ENCODE measurements at places on chromosomes 12 and 14. TPM values are rescaled to one million over a fixed set of nuclear protein-coding genes. Genes with fewer than 3 reads are reported as not detected.
A peak's percentile ranks its signal among the peaks of the same experiment; 100 is the strongest.

DNA sequence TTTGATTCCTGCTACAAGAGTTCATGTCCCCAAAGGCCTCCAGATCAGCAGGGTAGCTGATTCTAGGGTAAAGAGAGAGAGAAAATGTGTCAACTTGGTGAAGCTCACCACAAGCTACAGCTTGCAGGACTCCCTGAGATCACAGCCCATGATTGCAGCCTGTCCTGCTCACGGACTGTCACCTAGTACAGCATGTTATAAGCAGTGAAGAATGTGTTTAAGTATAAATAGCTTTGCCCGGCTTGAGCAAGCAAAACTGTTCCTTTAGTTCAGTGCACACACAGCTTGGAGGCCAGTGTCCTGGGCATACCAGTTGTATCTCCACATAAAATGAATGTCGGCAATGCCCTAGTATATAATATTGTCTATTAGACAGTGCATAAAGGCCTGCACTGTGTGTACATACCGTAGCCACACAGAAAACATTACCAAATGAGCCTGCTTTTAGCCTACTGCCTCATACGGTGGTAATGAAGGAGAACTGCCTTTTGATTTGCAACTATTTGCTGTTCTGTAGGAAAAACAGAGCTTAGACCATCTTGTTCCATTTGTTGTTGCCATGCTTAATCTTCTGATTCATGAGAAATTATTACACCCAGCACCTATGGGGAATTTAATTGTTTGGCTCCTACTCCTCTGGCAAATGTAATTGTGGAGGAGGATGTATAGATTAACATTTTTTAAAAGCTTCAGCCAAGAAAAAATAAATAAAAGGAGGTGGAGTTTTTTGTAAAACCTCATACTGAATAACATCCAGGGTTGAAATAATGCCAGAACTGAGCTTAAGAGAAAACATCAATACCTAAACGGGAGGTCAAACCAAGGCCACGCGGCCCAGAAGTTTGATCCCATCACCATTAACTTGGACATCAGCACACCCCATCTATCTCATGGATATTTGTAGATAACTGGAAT, 108.1 kb upstream of the G2E3 start:
- DNase-seq = no peak

DNA sequence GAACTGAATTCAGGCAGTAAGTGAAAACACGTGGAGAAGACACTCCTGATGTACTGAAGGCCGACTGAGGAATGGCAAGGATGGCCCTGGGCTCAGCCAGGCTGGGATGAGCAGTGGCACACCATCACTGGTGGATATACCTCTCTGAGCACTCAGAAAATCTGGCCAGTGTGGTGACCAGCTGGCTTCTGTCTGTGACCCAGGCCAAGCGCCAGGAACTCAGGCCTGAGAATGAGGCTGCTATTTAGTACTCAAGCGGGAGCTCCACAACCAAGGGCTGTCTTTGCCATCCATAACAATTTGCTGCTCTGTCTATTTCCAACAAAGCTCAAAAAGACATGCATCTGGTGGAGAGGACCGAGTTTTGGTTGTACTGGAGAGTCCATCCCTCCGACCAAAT, 586.3 kb downstream of the BCL11B start:
- no peak for DNase-seq

DNA sequence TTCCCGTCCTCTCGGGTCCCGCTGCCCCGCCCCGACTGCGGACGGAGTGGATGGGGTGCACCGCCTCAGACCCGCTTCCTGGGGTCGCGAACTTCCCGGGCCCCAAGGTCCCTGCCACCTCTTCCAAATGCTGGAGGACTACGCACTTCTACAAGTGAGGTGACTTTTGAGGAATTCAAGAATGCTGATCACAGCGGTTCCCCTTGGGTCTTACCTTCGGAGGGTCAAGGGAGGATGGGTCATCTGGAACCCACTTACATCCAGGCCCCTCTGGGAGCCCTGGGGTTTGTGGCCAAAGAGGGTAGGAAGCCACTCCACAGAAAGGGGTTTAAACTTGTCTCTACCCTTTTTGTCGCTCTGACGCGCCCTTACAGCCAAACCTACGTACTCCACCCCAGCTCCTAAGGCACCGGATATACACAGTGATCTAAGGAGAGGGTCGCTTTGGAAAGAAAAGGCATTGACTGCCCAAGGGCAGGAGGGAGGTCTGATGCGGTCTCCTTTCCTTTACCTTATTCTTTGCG, 532 bp upstream of the PRKD1 start:
- peak; percentile 73 for DNase-seq

GRCh38 chr12:68497107-68497506, 113.6 kb upstream of the RAP1B start:
- no peak for DNase-seq

DNA sequence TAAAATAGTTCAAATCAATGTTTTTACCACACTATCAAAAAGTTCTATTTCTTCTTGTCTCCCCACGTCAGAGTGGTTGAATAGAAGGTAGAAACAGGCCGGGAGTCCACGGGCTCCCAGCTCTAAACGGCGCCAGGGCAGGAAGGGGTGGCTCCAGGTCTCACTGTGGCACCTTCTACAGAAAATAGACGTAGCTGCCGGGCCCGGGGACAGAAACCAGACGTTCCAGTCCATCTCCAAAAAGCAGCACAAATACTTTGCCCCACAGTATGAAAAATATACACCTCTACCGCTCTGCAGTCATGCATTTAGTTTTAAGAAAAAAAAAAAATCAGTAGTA, 30.9 kb downstream of the CCNK start:
- peak; percentile 65 for DNase-seq

DNA sequence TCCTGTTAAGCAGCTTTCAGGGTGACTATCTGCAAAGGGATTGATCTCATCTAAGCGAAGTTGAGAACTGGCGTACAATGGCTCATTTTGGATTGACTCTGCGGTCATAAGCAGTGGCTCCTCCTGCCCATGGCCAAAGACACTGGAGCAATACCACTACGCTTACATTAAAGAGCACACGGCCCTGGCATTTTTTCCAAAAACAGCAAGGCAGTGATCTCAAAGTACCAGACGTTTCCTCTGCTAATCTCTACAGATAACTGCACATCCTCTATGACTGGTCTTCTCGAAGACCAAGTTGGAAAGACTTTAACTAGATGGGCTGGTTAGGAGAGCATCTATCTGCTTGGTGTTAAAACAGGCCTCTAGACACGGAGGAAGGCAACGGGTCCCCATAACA, 2.7 kb downstream of the PITPNM2 start:
- no peak for DNase-seq

DNA sequence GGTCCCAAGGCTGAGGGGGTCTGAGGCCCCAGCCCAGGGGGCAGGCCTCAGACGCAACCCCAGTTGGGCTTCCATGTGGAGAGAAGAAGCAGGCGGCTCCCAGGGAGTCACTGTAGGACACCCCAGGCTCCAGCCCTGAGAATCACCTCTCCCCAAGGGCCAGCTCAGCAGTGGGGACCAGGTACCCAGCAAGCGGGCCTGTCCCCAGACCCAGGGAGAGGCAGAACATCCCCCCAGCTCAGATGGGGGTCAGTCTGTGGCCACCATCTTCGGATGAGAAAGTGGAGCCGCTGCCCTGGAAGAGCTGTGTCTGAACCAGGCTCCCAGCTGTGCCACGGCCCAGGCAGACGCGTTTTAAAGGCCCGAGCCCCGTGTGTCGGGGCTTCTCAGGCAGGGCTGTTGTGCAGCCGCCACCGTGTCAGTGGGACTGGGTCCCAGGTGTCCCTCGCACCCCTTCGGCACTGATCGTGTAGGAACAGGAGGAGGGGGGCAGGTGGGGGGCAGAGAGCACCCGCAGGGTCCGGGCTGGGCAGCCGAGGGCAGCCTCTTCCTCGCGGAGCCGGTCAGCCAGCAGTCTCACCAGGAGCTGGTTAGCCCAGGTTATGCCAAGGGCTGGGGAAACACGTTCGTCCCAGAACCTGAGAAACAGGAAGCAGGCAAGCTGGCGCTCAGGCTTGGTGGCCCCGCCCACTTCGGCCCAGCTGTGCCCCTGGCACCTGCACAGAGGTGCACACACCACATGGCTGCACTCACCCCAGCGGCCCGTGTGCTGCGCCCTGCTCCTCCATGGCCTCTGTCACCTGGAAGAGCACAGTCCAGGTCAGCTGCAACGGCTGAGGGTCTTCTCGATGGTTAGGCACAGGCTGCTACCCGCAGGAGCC, 16.6 kb downstream of the XRCC3 start:
- peak; percentile 80 for DNase-seq

GRCh38 chr12:27333403-27334009, 870 bp downstream of the BMAL2 start:
- peak; percentile 46 for DNase-seq

- peak; percentile 81 for DNase-seq
These were observed at the start of gene PLBD1 for GRCh38 chr12:14567351-14568162. Gene PLBD1, minus strand, starts transcription at chr12:14567883. Its CDS starts 187 bp downstream, at chr12:14567696.

DNA sequence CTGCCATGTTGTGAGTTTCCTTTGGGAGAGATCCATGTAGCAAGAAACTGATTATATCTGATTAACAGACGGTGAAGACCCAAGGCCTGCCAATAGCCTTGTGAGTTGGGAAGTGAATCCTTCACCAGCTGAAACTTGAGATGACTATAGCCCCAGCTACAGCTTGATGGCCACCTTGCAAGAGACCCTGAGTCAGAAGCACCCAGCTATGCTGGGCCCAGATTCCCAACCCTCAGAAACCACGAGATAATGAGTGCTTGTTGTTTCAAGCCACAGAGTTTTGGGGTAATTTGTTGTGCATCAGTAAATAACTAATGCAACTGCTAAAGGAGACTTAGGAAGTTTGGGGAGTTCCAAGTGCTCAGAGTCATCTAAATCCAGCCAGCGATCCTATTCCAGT, 80.3 kb downstream of the AVPR1A start:
- no peak for DNase-seq

- no peak for DNase-seq
These were observed 22.4 kb downstream of the MAPK1IP1L start for GRCh38 chr14:55073856-55074255.

DNA sequence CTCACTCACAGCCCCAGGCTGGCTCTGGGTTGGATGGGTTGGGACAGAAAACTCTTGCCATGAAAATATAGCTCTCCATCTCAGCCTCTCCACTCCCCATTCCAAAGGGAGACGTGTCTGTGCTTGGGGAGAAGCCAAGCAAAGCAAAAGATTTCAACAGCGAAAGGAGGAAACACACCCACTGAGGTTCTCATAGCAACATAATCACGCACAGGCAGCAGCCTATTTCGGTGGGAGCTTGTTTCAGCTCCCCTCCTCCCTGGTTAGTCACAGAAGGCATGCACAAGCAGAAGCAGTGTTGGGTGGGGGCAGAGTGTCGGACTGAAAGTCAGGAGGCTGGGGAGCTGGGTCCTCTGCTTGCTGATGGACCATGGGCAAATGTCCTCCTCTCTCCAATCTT, 1.9 kb upstream of the PRMT8 start:
- peak; percentile 84 for DNase-seq

GRCh38 chr12:59484575-59484974, 111.3 kb upstream of the SLC16A7 start:
- DNase-seq = no peak

GRCh38 chr12:99984271-99985128, at the start of gene ANKS1B:
Gene ANKS1B, minus strand, starts transcription at chr12:99984936. Its CDS starts 699 bp downstream, at chr12:99984237.
- DNase-seq = peak; percentile 92

- no peak for DNase-seq
These were observed 22.6 kb downstream of the INSM2 start for GRCh38 chr14:35556548-35556947.

GRCh38 chr12:115374480-115375185, 690.7 kb upstream of the TBX3 start:
- DNase-seq = no peak

GRCh38 chr14:89187501-89187900, 229.5 kb downstream of the FOXN3 start:
- DNase-seq = no peak

GRCh38 chr14:96104469-96105057, 65.4 kb downstream of the C14orf132 start:
- DNase-seq = peak; percentile 98

DNA sequence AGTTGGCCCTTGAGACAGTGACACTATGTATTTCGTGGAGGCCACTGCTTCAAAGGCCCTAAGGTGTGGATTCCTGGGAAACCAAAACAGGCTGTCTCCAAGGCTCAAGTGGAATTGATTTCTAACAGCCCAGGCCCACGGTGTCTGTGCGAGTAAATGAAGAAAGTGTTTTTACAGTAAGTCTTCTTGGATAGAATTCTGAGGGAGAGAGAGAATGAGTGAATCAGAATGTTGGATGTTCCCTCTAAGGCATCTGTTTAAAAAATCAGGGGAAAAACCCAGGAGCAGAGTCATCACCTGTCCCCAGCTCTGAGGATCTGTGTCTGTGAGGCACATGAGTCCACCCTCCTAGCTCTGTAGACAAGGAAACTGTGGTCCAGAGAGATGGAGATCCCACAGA, 22.3 kb upstream of the BDKRB1 start:
- no peak for DNase-seq

DNA sequence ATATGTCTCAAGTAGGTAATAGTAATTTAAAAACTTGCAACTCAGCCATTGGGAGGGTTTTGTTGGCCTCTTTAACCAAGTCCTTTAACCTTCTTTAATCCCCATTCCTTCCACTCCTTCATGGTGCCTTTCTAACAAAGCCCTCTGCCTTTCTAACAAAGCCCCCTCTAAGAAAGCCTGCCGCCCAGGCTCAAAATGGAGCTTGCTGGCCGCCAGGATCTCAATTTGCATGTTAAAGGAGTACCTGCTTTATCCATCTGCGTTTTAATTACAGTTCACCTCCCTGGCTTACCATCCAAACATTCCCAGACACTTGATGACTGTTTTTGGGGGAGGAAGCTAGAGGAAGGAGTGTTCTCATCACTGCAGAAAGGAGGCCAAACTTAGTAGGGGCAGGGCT, 183.4 kb downstream of the PTPN11 start:
- DNase-seq = no peak

- DNase-seq = no peak
These were observed 81.1 kb downstream of the HMGA2 start for GRCh38 chr12:65905405-65905804.

The DIO3 gene
- total RNA-seq = not detected

The BORCS5 gene
- total RNA-seq = 14.8 TPM

The KCNMB4 gene
- total RNA-seq = under 0.01 TPM

The MAP3K12 gene
- 51.9 TPM for total RNA-seq

The CEBPE gene
- not detected for total RNA-seq

The SERPINA6 gene
- not detected for total RNA-seq

The NGB gene
- not detected for total RNA-seq

The OAS3 gene
- total RNA-seq = 1.8 TPM

The MORN3 gene
- 1.4 TPM for total RNA-seq

The TMTC2 gene
- total RNA-seq = 2.1 TPM

The ADAM21 gene
- not detected for total RNA-seq

The C12orf56 gene
- under 0.01 TPM for total RNA-seq

Measured in osteoblast (primary cell).